ENCODE measurements at places on chromosomes 2 and 18. TPM values are rescaled to one million over a fixed set of nuclear protein-coding genes. Genes with fewer than 3 reads are reported as not detected.

The DQX1 gene
- total RNA-seq, result 0.98 TPM

The KCNG2 gene
- not detected for total RNA-seq

The DNER gene
- 2.9 TPM for total RNA-seq

GRCh38 chr2:19559596-19560240, 201.3 kb upstream of the OSR1 start:
- no peak overlapping the region for H3K27ac ChIP-seq
- DNase-seq, result no peak
- peaks cover 4% of the 10 kb centered on the region for H3K4me1 ChIP-seq
- H3K4me3 ChIP-seq, result no peak overlapping the region
- no peaks in the 10 kb centered on the region for H3K27me3 ChIP-seq

DNA sequence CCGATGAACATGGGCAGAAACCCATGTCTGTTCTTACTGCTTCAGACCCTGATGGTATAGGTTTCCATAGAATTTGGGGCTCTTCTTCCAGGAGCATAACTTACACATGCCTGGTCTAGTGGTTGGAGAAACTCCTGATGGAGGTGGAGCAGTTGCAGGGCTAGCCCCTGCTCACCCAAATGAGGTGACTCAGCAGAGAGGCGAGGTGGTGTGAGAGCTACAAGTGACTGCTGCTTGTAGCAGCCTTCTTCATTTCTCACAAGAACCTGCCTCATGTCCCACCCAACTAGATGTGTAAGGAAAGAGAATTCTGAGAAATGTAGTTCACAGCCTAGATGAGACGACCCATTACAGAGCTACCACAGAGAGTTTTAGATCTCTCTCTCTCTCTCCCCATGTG, 105.3 kb downstream of the ZNF407 start:
- no peak for DNase-seq
- no peak overlapping the region for H3K4me3 ChIP-seq
- no peak overlapping the region for H3K27ac ChIP-seq
- no peaks in the 10 kb centered on the region for H3K36me3 ChIP-seq
- H3K27me3 ChIP-seq, result no peaks in the 10 kb centered on the region

DNA sequence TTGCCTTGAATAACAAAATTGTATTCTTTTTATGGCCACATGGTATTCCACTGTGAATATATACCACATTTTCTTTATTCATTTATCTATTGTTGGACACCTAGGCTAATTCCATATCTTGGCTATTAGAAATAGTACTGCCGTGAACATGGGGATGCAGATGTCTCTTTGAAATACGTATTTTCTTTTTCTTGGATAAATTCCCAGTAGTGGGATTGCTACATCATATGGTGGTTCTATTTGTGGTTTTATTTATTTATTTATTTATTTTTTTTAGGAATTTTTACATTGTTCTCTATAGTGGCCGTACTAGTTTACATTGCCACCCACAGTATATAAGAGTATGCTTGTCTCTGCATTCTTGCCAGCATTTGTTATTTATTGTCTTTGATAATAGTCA, 679.8 kb upstream of the NRXN1 start:
- no peak overlapping the region for H3K27ac ChIP-seq
- no peaks in the 10 kb centered on the region for H3K4me1 ChIP-seq
- no peak for DNase-seq
- H3K27me3 ChIP-seq, result no peaks in the 10 kb centered on the region

DNA sequence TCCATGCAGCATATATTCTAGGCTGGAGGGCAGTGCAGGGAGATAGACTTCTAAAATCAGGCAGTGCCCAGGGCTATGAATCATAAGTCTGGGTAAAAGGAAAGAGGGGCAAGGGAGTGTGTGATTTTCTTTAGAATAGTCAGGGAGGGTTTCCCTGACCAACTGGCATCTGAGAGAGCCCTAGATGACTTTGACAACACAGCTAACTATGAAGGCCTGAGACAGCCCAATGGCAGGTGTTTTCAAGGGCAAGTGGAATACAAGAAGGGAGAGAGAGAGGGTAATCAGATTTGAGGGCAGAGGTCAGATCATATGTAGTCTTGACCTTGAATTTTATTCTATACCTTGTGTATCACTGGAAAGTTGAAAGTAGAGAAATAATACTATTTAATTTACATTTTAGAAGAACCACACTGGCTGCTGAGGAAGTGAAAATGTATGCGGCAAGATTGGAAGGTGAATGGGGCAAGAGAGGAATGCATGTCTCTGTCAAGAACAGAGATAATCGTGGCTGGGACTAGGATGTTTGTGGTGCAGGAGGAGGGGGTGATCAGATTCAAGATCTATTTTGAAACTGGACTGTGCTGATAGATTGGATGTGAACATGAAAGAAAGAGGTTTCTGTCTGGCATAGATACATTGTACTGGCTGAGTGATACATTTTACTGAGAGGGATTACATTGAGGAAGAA, 1.9 kb upstream of the ITGB6 start:
- H3K27me3 ChIP-seq, result no peaks in the 10 kb centered on the region
- H3K4me1 ChIP-seq, result peaks cover 25% of the 10 kb centered on the region
- H3K27ac ChIP-seq, result no peak overlapping the region
- no peak for DNase-seq

All from HCT116 (cell line).